ENCODE measurements at places on chromosomes 11 and 22.

DNA sequence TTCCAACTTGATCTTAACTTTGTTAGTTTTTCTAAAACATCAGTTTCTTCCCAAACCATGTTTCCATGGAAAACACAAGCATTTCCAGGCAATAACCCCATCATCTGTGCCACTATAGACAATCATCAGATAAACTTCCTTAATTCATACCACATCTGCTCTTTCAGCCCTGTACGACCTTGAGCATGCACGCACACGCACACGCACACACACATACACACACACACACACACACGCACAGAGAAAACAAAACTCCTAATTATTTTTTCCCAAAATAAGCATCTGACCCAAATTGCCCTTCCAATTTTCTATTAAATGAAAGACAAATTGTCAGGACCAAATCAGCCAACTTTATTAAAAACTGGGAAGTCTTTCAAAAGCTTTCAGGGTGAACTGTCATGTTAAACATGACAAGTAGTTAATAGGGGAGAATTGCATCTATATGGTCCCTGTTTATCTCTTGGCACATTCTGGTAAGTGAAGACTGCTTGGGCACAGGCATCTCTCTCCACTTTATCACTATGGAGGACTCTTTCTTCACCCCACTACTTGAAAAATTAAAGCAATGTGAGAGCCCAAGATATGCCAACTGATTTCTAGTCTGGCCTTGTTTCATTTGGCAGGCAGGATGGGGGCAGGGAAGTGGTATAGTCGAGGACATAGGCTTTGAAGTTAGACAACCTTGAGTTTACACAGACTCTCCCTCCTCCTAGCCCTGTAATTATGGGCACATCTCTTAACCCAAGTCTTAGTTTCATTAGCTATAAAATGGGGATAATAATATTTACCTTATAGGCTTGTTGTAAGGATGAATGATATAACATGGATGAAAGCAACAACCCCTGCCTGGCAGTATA is 15.1 kb downstream of the ADM start:
- no peak for DNase-seq

DNA sequence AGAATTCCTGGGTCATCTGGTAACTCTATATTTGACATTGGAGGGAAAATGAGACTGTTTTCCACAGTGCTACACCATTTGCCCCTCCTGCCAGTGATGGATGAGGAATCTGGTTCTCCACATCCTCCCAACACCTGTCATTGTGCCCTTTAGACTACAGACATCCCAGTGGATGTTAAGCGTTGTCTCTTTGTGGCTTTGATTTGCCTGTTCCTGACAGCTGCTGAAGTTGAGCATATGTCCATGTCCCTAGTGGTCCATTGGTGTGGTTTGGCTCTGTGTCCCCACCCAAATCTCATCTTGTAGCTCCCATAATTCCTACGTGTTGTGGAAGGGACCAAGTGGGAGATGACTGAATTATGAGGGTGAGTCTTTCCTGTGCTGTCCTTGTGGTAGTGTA is 88.5 kb downstream of the BRD1 start:
- no peak for DNase-seq

DNA sequence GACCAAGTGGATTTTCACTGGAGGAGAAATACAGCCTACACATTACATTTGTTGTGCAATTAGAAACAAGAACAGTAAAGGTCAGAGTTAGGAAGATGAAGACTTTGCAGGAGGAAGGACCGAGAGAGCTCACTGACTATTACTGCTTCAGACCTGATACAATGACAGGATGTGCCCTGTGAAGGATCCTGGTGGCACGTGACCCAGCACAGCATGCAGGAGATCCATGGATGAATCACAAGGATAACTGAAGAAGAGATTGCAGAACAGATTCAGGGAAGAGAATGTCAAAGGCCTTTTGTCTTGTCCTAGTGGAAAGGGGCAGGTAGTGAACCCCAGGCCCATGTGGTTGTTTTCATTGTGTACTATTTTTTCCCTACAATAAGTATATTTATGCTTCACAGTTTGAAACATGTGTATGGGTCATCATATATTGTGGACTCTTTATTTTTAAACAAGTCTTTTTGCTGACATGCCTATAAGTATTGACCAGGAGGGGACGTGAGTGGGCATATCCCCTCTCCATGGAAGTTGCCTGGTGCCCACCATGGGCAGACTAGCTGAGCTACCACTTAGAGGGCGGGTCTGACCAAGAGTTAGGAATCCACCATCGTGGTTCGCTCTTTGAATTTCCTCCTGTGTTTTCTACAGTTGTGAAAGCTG is 44.3 kb downstream of the RASSF10 start:
- DNase-seq: no peak

DNA sequence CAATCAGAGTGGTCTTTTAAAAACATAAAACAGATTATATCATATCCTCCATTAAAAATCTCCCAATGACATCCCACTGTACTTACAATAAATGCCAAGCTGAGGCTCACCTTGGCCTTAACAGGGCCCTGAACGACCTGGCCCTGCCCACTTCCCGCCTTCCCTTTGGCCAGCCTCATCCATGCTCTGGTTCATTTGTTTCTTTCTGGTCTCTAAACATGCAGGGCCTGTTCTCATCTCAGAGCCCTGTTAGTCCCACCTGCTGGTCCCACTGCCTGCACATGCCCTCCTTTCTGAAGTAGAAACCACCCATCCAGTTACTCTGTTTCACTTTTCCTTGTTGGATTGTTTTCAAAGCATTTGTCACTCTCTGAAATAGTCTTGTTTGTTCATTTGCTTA is 227.4 kb downstream of the INSC start:
- no peak for DNase-seq

DNA sequence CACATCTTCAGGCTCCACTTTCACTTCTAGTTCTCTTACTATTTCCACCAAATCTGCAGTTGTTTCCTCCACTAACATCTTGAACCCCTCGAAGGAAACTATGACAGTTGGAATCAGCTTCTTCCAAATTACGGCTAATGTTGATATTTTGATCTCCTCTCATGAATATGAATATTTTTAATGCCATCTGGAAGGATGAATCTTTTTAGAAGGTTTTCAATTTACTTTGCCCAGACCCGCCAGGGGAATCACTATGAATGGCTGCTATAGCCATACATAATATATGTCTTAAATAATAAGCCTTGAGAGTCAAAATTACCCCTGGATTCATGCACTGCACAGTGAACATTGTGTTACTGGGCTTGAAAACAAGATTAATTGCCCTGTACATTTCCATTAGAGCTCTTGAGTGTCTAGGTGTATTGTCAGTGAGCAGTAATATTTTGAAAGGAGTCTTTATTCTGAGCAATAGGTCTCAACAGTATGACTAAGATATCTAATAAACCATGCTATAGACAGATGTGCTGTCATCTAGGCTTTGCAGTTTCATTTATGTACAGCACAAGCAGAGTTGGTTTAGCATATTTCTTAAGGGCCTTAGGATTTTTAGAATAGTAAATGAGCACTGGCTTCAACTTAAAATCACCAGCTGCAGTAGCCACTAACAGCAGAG is 48.3 kb upstream of the LRRC55 start:
- no peak for DNase-seq

- DNase-seq: no peak
Observed at GRCh38 chr11:69560141-69560790, 78.8 kb downstream of the LINC01488 start.

DNA sequence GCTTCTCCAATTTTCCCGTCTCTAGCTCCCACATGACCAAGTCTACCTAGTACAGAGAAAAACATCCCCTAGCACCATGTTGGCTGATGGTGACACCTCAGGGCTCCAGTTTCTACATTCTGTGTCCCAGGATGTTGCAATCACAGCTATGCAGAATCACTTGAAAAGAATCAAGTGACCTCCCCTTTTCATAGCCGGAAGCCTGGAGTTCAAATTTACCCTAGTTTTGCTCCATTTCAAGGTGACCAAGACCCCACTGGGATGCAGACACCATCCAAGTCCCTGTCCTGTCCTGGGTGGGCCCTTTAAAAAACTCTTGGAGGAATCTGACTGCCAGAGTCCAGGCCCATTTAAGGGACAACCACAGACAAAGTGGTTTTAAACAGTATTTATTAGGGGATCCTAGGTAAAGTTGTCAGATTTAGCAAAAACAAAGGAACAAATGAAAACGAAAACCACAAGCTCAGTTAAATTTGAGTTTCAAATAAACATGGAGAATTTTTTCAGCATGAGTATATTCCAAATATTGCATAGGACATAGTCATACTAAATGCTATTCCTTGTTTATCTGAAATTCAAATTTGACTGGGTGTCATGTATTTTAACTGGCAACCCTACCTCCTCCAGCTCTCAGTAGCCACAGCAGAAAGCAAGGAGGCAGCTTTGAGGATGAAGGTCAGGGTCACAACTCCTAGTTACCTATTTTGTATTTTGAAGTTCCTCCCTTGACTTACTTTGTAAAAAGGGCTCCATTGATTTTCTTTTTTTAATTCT is 52.4 kb downstream of the MIAT start:
- no peak for DNase-seq

DNA sequence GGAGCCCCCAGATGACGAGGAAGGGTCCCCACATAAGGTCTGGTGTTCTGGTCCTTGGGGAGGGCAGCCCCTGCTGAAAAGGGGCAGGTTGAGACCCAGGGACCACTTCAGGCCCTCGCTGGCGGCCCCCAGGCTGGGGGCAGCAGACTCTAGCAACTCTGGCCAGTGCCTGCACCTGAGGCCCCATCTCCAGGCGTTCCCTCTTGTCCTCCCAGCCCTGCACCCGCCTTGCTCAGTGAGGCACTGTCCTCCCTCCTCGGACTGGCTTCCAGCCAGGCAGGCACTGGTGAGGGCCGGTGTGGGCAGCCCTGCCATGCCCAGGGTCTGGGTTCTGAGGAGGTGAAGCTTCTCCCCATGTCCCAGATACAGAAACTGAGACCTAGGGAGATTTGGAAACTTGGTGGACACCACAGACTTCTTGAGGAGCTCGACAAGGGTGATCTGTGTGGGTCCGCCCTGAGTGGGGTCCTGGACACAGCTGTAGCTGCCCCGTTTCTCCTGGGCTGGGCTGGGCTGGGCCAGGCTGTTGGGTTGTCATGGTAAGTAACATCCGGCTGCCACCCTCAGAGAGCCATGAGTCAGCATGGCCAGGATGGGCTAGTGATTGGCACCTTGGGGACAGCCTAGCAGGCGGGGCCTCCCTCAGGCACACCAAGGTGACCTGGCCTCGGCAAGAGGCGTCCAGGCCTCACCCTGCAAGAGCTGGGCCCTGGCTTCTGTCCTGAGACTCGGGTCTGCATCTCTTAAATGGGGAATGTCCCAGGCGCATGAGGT is 11.1 kb upstream of the PHLDA2 start:
- peak; percentile 53 for DNase-seq

DNA sequence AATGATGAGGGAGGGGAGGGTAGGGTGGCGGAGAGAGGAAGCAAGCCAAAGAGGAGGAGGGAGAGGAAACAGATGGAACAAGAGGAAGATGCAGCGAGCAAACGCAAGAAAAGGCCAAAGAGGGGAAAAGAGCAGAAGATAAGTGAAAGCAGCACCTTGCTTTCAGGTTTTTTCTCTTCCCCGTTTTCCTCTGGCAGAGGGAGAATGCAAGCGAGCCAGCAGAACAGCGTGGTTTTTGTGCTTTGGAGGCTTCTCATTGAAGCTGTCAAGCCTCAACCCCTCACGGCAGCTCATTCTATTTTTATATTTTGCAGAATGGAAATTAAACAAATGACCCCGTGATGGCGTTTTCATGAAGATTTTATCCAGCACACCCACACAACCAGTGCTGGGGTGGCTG is 67.1 kb upstream of the GRAMD1B start:
- no peak for DNase-seq

DNA sequence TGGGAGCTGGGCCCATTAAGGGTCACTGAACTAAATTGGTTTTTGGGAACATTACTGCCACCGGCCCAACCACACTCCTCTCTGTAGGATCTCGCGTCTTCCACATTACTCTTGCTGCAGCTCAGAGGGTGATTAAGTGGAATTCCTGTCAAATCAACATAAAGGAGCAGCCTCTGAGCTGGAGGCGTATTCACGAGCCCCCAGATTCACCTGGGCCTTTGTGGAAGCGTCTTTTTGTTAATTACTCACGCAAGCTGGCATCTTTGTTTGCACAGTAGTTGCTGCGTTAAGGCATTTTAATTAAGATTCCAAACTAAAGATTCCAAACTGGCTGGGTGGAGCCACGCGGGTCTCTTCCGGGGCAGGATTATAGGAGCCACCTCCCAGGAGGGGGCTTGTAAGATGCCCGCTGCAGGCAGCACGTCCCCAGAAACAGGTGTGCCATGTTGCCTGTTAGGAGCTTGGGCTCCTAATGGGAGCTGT is 21.5 kb upstream of the RFPL3 start:
- DNase-seq: no peak

DNA sequence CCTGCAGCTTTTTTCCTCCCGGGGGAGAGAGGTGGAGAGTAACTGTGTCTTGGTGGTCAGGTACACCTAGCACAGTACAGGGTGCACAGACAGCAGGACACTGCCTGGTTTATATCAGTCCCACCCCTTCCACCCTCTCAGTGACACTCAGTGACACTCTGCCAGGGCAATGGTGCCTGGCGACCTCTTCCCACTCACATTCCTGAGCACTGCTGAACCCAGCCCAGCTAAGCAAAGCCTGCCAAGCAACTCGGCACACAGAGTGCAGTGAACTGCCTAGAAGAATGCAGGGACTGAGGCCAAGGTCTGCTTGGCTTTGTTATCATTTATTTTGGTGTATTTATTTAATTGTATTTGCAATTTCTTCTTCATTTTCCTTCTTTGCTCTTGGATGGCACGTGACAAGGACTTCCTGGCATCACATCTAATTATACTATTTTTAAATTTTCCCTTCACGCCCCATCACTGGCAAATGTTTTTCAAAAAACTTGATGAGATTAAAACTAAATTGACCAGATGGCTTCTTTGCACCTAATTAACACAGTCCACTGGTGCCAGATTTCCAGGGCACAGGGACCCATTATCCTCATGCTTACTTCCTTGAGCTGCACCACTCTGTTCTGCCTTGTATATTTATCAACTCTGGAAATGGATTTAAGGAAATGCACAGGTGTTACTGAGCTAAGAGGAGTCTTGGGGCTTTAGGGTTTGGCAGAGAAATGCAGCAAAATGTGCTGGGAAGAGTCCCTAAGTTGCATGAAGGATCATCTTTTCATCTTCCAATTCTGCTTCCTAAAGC is 205.6 kb downstream of the ADAMTS15 start:
- no peak for DNase-seq

GRCh38 chr11:62169448-62169847 is 20.6 kb upstream of the SCGB1D1 start:
- DNase-seq: no peak

GRCh38 chr11:74284466-74284865 is 27.0 kb downstream of the P4HA3 start:
- DNase-seq: no peak

DNA sequence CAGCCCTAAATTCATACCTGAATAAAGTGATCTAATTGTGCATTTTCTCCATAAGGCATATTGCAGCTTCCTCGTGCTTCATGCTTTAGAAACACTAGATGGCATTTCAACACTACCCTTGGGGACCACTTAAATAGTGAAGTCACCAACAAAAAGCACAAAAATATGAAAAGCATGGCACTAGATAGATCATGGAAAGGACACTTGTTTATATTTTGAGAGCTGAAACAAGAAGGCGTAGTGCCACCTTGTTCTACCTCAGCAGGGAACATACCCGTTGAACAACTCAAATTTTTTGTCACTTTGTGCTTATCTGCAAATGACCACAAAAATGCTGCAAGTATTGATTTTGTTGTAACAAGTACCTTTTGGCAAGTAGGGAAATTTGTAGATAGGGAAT is 8.6 kb downstream of the TBCEL start:
- DNase-seq: no peak

- no peak for DNase-seq
Observed at GRCh38 chr11:128502726-128503125, 84.6 kb downstream of the ETS1 start.
